ENCODE measurements at places on chromosomes 3 and 15.

DNA sequence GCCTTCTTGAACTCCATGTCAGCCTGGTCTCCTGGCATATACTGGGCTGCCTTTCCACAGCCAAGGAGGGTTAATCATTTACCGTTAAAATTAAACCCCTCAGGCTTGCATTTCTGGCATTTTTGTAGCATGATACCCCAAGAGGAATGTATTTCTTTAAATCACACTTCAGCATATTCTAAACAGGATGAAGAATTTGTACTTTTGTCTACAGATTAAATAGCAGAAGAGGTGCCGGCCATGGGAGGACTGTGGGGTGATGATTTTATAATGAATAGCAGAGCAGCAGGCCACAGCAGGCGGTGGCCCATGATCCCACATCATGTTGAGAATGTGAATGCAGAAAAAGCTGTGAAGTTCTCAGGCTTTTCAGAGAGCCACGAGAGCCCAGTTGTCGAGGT is 90.2 kb downstream of the ARNT2 start:
- no peak for DNase-seq

GRCh38 chr3:127034990-127035652 is 52.2 kb downstream of the PLXNA1 start:
- DNase-seq: no peak

- no peak for DNase-seq
Measured at GRCh38 chr15:81011593-81011992, 10.9 kb downstream of the TLNRD1 start.

DNA sequence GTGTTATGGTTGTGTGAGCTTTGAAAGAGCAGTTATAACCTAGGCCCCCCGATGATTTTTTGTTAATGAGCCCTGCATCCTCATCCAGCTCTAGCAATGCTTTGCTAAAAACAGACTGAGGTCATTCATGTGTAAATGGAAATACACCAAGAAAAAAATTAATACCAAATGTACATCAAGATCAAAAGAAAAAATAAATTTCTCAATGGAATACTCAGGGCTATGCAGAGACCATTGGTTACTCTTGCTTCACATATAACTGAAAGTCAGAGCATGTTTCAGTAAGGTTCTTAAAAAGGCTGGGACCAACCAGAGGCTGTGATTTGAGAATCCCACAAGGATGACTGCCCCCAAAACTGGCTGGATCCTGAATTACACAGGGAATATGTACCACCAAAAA is 48.0 kb downstream of the ARHGAP31 start:
- DNase-seq: no peak

DNA sequence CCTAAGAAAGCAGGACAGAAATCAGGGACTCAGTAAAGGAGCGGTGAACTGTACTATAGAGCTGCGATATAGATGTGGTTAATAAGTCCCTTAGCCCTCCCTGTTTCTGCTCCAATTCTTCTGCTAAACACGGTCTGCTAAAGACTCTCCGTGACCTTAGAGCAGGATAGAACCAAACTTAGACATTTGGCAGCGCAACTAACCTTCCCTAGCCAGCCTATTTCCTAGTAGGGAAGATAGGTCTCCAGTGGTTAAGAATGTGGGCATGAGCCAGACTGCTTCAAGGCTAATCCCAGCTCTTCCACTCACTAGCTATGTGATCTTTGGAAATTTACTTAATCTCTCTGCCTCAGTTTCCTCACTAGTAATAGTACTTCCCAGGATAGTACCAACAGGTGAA is 193.6 kb upstream of the IL12A start:
- no peak for DNase-seq

DNA sequence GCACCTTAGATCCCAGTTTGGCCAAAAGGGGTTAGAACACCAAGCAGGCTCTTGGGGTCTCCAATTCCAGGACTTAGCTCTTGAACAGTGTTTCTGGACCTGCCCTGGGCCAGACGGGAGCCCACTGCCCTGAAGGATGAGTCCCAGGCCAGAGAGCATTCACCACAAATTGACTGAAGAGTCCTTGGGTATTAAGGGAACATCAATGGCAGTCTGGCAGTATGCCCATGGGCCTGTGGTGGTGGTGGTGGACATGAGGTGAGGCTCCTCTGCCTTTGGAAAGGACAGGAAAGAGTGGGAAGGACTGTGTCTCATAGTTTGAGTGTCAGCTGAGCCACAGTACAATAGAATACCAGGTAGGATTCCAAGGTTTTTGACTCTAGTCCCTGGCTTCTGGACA is 960.0 kb downstream of the DIPK2A start:
- DNase-seq: no peak

- DNase-seq: peak; percentile 42
Measured at GRCh38 chr3:25427942-25428788, at the start of gene RARB. Gene RARB (plus strand): TSS chr3:25428263. CDS start chr3:25428732, 469 bp downstream.

- DNase-seq: no peak
Measured at GRCh38 chr3:46666453-46666845, 27.0 kb downstream of the ALS2CL start.

DNA sequence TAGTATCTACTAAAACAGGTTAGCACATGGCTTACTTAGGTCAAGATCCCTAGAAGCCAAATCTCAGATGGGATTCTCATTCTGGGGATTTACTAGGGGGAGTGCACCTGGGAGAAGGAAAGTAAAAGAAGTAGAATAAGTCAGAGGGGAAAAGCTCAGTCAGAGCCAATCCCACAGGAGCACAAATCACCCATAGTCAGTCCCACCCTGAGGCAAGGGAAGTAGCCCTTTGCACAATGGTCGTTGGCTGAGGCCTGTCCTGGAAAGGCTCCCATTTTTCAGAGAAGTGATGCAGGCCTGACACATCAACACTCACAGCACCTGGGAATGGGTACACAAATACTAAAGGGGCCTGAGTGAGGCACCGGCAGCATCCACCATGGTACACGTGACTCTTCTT is 39.8 kb downstream of the SST start:
- DNase-seq: no peak

DNA sequence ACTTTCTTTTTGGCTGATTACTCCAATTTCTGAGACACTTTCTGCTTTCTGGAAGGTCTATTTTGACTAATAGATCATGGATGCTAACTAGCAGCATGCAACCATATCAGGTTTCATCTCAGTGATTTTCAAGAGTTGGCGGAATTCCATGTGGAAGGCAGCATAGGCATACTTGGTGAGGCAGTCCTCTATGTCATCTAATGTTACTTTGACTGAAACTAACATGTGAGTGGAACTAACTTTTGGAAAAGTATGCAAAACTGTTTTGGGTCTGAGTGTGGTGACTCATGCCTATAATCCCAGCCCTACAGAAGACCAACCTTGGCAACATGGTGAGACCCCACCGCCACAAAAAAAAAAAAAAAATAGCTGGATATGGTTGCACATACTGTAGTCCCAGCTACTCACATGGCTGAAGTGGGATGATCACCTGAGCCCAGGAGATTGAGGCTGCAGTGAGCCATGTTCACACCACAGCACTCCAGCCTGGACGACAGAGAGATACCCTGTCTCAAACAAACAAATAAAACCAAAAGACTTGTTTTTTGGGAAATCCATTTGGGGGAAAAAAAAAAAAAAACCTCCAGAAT is 1033.7 kb downstream of the ROBO1 start:
- DNase-seq: no peak

- no peak for DNase-seq
Measured at GRCh38 chr3:168988853-168989252, 674.7 kb downstream of the MECOM start.

DNA sequence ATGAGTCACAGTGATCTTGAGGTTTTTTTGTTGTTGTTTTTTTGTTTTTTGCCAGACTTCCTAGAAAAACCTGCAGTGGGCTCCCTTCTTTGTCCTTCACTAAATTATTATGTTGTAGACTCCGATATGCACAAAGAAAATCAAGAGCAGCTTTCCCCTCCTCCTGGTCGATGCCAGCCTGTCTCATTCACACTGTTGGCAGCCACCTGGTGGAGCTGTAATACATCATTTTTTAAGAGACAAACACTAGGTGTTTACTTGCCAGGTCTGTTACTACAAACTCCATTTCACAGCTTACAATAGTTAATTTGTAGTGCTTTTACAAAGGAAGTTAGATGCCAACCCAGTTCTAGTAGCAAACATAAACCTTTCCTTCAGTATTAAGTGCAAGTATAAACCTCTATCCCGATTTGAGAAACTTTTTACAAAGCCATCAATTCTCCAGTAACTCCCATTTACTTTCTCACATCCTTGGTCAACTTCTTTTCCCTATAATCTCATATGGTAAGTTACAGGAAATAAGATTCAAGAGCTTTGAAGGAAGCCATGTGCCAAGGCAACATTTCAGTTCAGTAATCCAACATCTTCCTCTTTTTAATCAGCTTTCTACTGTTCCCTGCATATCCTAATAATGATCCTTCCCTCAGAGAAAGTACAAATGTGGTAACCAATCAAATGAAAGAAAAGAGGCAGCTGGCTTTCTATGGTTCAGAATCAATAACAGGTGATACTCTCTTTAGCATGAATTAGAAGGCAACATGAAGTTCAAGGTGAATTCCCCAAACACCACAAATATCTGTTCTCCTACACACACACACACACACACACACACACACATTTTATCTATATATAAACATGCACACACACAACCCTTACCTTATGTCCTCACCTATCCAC is 14.0 kb downstream of the AAGAB start:
- no peak for DNase-seq

DNA sequence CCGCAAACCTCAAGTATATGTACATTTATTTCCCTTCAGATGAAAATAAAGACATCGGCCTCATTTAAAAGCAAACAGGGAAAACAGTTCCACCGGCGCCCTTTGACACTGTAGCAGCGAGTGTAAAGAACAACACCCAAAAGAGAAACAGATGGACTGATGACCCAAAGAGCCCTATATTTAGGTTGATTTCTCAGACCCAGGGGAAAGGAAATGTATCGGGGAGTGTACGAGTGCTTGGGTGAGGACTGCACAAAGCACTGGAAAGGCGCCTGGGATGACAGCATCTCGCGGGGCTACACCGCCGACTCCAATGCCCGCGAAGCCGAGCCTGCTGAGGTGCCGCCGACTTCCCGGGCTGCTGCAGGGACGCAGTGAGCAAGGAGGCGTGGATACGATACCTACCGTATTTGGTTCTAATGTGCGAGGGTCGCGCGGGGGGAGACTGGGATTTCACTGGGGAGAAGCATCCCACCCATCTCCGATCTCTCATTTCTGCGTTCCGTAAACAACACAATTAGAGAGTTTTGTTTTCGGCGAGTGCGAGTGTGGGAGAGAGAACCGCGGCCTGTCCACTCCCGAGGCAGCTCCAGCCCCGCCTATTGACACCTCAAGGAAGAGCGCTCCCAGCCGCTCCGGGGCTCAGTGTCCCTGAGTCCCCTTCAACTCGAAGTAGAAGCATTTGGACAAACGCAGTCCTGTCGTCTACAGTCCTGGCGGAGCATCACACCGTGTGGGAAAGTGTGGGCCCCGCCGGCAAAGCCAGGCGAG is 2.0 kb downstream of the MECOM start:
- DNase-seq: no peak

DNA sequence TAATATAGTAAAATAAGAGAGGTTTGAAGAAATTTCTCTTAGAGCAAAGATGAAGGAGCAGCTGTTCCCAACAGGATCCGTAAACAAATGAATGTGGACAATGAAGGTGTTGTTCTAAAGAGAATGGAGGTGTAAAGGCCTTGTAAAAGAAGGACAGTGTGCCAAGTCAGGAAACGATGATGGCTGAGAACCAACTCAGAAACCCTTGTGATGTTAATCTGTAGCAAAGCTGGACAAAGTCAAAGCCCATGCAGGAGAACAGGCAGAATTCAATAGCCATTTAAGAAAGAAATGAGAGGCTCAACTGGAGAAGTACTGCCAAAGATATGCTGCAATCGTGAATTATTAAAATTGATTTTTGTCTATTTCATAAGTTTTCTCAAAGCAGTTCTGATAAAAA is 192.2 kb downstream of the MBNL1 start:
- DNase-seq: no peak

GRCh38 chr3:157059181-157059580 is 100.8 kb downstream of the CCNL1 start:
- no peak for DNase-seq

DNA sequence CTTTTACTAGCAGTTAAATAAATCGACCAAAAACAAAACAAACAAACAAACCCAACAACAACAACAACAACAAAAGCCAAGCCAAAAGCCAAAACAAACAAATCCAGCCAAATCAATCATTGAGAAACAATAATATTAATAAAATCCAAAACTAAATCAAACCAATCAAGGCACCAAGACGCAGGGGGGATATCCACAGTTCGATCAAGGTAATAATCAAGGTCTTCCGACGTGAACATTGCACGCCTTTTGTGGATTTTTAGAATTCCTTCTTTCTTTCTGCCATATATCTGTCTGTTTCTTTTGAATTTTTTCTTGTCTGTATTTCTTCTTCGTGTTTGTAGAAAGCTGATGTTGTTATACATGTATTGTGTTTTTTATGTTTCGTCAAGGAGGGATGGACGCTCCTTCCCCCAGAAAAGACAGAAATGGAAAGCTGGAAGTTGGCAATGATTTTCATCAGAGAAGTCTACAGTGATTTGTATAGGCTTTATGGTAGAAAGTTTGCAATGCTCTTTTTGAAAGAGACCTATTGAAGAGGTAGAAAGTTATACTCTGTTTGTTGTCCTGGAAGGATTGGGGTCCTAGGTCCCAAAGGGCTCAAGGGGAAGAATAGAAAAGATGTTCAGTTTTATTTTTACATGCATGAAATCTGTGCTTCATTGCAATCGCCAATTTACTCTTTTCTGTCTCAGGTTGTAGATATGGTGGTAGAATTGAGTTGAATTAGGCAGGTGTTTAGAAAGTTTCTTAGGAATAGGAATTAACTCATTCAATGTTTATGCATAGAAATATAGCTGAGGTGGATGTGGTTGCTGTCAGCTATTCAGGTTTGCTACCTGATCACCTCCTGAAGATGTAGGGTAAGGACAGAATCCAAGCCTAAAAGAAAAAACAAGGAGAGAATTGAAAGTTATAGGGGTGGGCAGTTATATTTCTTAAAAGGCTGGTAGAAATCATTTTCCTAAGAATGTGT is 1.2 kb downstream of the ARPP21 start:
- no peak for DNase-seq

- DNase-seq: no peak
Measured at GRCh38 chr3:54827776-54828175, 100.1 kb downstream of the LRTM1 start.

GRCh38 chr3:49302613-49303012 is 25.6 kb upstream of the C3orf62 start:
- no peak for DNase-seq

DNA sequence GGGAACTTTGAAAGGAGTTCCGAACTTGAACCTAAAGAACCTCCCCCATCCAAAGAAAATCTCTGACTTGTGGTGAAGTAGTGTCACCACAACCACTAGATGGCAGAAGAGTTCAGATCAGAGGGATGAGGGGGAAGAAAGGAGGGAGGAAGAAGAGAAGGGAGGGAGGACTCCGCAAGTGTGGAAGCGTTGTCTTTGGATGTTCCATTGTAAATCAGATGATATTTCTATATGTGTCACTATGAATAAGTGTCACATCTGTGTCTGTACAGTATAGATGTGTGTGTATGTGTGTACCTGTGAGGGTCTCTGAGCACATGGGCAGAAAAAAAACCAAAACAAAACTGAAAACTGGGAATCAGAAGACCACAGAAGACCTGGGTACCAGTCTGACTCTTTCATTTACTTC is 16.9 kb downstream of the SLC24A1 start:
- peak; percentile 26 for DNase-seq
